ENCODE measurements at places on chromosomes 5 and 9.

- no peaks in the 10 kb centered on the region for H3K4me1 ChIP-seq
- peak overlapping the region; percentile 86 for H3K4me3 ChIP-seq
- no peaks in the 10 kb centered on the region for H3K27me3 ChIP-seq
- peak overlapping the region; percentile 97 for H3K27ac ChIP-seq
- no peaks in the 10 kb centered on the region for H3K36me3 ChIP-seq
- peak; percentile 82 for DNase-seq
Observed at GRCh38 chr5:72955143-72955767, 586 bp upstream of the FCHO2 start.

GRCh38 chr9:69385581-69386033, 60.6 kb downstream of the ENTREP1 start:
- H3K27ac ChIP-seq = no peak overlapping the region
- no peaks in the 10 kb centered on the region for H3K27me3 ChIP-seq
- no peaks in the 10 kb centered on the region for H3K36me3 ChIP-seq
- no peak overlapping the region for H3K4me3 ChIP-seq

- no peak overlapping the region for H3K27ac ChIP-seq
- DNase-seq = no peak
- no peaks in the 10 kb centered on the region for H3K27me3 ChIP-seq
- no peaks in the 10 kb centered on the region for H3K36me3 ChIP-seq
- no peak overlapping the region for H3K4me3 ChIP-seq
Observed at GRCh38 chr5:93454896-93455295, 126.1 kb downstream of the NR2F1-AS1 start.

DNA sequence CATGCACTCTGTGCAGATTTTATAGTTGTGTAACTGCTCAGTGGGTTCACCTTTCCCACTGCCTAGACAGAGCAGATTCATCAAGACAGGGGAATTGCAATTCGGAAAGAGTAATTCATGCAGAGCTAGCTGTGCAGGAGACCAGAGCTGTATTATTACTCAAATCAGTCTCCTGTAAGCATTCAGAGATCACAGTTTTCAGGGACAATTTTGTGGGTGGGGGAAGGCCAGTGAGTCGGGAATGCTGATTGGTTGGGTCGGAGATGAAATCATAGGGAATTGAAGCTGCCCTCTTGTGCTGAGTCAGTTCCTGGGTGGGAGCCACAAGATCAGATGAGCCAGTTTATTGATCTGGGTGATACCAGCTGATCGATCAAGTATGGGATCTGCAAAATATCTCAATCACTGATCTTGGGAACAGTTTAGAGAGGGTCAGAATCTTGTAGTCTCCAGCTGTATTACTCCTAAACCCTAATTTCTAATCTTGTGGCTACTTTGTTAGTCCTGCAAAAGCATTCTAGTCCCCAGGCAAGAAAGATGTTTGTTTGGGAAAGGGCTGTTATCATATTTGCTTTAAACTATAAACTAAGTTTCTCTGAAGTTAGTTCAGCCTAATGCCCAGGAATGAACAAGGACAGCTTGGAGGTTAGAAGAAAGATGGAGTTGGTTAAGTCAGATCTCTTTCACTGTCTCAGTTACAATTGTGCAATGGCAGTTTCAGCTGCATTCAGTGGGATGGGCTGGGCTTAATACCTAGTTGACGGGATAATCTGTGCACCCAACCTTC, 12.7 kb upstream of the SVEP1 start:
- H3K36me3 ChIP-seq = no peaks in the 10 kb centered on the region
- no peaks in the 10 kb centered on the region for H3K27me3 ChIP-seq
- H3K4me3 ChIP-seq = no peak overlapping the region
- no peak for DNase-seq
- H3K4me1 ChIP-seq = no peaks in the 10 kb centered on the region
- no peak overlapping the region for H3K27ac ChIP-seq

- no peak for DNase-seq
- no peak overlapping the region for H3K4me3 ChIP-seq
- no peak overlapping the region for H3K27ac ChIP-seq
- H3K27me3 ChIP-seq = no peaks in the 10 kb centered on the region
- no peaks in the 10 kb centered on the region for H3K4me1 ChIP-seq
Observed at GRCh38 chr5:176788941-176789872, 21.2 kb upstream of the UNC5A start.

- no peaks in the 10 kb centered on the region for H3K4me1 ChIP-seq
- H3K27ac ChIP-seq = no peak overlapping the region
- H3K27me3 ChIP-seq = no peaks in the 10 kb centered on the region
- no peak overlapping the region for H3K4me3 ChIP-seq
- no peaks in the 10 kb centered on the region for H3K36me3 ChIP-seq
Observed at GRCh38 chr5:15683332-15683731, 183.4 kb downstream of the FBXL7 start.

DNA sequence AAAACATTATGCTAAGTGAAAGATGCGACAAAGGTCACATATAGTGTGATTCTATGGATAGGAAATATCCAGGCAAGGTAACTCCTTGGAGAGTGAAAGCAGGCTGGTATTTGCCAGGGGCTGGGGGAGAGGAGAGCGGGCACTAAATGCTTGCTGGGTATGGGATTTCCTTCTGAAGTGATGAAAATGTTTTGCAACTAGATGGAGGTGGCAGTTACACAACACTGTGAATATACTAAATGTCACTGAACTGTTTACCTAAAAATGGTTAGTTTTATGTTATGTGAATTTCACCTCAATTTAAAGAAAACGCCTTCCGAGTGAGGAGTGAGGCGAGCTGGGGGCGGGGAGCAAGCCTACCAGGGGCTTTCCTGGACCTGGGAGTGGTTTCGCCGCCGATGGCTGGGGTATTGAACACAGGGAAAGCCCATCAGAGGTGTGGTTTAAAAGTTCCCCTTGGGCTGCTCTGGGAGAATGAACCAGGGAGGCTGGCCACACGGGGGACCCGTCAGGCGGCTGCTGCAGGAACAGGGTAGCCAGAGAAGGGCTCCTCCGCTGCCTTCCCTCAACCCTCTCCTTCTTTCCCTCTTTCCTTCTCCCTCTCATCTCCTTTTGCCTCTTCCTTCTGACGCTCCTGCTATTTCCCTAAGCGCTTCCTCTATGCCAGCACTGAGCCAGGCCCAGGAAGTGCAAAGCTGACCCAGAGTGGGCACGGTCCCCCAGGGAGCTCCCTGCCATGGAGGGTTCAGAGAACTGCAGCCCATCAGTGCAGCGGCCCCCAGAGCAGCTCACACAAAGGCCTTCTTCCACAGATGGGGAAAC, 4.9 kb downstream of the AKNA start:
- peaks cover 47% of the 10 kb centered on the region for H3K4me1 ChIP-seq
- peaks cover 32% of the 10 kb centered on the region for H3K36me3 ChIP-seq
- H3K27ac ChIP-seq = peak overlapping the region; percentile 97

GRCh38 chr9:114880291-114880745, 50.1 kb downstream of the TNFSF8 start:
- no peaks in the 10 kb centered on the region for H3K27me3 ChIP-seq
- H3K36me3 ChIP-seq = no peaks in the 10 kb centered on the region
- no peak overlapping the region for H3K4me3 ChIP-seq
- no peak for DNase-seq
- H3K27ac ChIP-seq = no peak overlapping the region
- no peaks in the 10 kb centered on the region for H3K4me1 ChIP-seq

GRCh38 chr9:132441404-132441803, 31.4 kb downstream of the CFAP77 start:
- H3K4me3 ChIP-seq = no peak overlapping the region
- H3K4me1 ChIP-seq = no peaks in the 10 kb centered on the region
- H3K27ac ChIP-seq = no peak overlapping the region
- no peak for DNase-seq

- no peak overlapping the region for H3K4me3 ChIP-seq
- no peak for DNase-seq
- H3K27me3 ChIP-seq = no peaks in the 10 kb centered on the region
- no peak overlapping the region for H3K27ac ChIP-seq
- H3K4me1 ChIP-seq = no peaks in the 10 kb centered on the region
Observed at GRCh38 chr5:129041196-129041881, 53.2 kb upstream of the ISOC1 start.
